ENCODE measurements at places on chromosomes 2 and 18. TPM values are rescaled to one million over a fixed set of nuclear protein-coding genes. Genes with fewer than 3 reads are reported as not detected.

Gene IL36B
- not detected for total RNA-seq

DNA sequence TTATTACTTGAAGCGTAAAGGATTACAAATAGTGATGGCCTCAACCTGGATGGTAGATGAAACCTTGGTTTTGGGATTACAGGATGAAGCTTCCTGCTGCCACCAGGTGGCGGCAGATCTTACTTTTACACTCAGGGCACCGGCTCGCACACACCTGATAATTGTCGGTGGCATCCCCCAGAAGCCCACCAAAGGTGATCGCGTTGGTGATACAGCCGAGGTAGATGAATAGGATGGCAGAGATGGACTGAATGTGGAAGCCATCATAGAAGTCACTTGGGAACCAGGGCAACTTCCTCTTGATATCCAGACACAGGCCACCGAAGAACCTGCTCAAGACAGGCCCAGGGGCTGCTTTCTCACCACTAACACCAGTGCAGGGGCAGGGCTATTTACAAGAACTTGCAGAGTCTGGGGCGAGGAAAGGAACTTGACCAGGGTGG lies 51.8 kb downstream of the MTHFD2 start:
- no peaks in the 10 kb centered on the region for H3K27me3 ChIP-seq
- H3K4me1 ChIP-seq = no peaks in the 10 kb centered on the region
- H3K4me3 ChIP-seq = no peak overlapping the region
- no peak overlapping the region for H3K27ac ChIP-seq

Gene ANKRD29
- total RNA-seq = 19.0 TPM

GRCh38 chr2:120691410-120691809 lies 44.3 kb upstream of the GLI2 start:
- H3K27ac ChIP-seq = no peak overlapping the region
- no peaks in the 10 kb centered on the region for H3K27me3 ChIP-seq
- H3K36me3 ChIP-seq = no peaks in the 10 kb centered on the region
- H3K4me3 ChIP-seq = no peak overlapping the region

- H3K4me3 ChIP-seq = no peak overlapping the region
- no peak for DNase-seq
- H3K27me3 ChIP-seq = no peaks in the 10 kb centered on the region
- no peaks in the 10 kb centered on the region for H3K36me3 ChIP-seq
Observed at GRCh38 chr2:6876309-6876708, 1.3 kb upstream of the RSAD2 start.

DNA sequence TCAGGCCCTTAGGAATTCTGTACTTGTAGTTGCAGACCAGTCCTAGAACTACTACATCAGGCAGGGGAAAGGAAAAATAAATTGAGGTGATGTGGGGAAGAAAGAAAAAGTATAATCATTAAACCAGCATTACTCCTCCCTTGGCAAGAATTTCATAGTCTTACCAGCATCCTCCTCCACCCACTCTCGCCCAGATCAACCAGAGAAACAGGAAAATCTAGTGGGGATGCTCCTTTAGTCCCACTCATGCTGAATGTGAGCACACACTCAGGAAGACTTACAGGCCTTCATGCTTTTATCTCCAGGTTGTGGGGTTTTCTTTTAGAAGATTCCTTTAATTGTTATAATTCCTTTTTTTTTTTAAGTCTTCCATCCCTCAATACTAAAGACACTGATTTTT lies 129.3 kb upstream of the CCDC150 start:
- no peaks in the 10 kb centered on the region for H3K4me1 ChIP-seq
- no peaks in the 10 kb centered on the region for H3K27me3 ChIP-seq
- DNase-seq = no peak
- no peaks in the 10 kb centered on the region for H3K36me3 ChIP-seq
- H3K4me3 ChIP-seq = no peak overlapping the region
- H3K27ac ChIP-seq = no peak overlapping the region

DNA sequence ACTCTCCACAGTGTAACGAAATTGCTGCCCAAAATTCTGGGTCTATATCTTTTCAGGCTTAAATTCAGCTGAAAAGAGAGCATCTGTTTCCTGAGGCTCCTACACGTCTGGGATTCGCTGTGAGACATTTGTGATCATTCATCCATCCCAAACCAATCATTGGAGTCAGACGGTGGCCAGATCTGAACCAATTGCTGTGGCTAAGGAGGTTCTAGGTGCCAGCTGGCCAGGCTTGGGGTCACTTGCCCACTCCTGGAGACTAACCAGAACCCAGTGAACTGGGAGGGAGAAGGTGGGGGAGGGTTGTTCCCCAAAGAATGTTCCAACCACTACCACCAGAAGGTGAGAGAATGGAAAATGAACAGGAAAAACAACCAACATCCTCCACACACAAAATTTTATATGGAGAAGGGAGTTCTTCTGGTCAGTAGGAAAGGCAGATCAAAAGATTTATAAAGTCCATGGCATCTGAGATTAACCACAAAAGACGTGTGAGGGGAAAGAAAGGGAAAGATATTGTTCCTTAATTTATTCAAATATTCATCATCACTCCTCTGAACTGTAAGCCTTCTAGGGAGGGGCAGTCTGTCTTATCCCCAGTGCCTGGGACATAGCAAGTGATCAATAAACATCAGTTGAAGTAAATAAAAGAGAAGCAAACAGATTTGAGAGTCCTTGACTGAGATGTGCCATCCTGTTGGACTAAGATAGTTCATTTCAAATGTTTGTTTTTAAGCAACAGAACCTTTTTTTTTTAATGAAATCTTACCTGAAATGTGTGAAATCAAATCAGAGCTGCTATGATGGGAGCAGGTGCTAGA lies 3.0 kb upstream of the RTKN start:
- peaks cover 2% of the 10 kb centered on the region for H3K4me1 ChIP-seq
- no peak overlapping the region for H3K4me3 ChIP-seq
- H3K36me3 ChIP-seq = no peaks in the 10 kb centered on the region
- no peaks in the 10 kb centered on the region for H3K27me3 ChIP-seq

GRCh38 chr2:121321476-121321875 lies 36.5 kb upstream of the TFCP2L1 start:
- DNase-seq = no peak
- no peaks in the 10 kb centered on the region for H3K36me3 ChIP-seq
- H3K4me1 ChIP-seq = no peaks in the 10 kb centered on the region
- H3K27me3 ChIP-seq = no peaks in the 10 kb centered on the region
- H3K4me3 ChIP-seq = no peak overlapping the region

Gene HOXD12
- total RNA-seq = not detected

DNA sequence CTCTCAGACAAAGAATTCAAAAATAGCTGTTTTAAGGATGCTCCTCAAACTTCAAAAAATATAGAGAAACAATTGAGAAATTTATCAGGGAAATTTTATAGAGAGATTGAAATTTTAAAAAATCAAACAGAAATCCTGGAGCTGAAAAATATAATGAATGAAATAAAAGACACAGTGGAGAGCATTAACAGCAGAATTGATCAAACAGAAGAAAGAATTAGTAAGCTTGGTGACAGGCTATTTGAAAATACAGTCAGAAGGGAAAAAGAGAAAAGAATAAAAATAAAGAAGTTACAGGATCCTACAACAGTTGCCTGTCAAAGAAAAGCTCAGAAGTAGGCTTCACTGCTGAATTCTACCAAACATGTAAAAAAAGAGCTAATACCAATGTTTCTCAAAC lies 293.8 kb upstream of the VWC2L start:
- no peak overlapping the region for H3K4me3 ChIP-seq
- H3K4me1 ChIP-seq = no peaks in the 10 kb centered on the region
- H3K36me3 ChIP-seq = no peaks in the 10 kb centered on the region
- H3K27ac ChIP-seq = no peak overlapping the region
- H3K27me3 ChIP-seq = no peaks in the 10 kb centered on the region

DNA sequence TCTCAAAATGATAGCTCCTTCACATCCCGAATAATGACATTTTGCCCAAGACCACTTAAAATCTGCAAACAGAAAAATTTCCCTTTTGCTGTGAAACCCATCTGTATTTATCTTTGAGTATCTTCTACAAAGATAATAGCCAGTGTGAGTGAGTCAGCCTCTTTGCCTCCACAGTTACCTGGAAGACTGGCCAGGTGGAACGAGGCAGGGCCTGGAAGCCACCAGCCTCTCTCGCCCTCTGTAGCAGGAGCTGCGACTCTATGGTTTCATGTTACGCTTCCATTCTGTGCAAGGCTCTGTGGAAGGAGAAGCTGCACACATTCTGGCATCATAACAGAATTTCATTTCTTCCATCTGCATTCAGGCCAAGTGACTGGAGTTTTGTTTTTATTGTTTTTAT lies 9.5 kb downstream of the ELP2 start:
- H3K36me3 ChIP-seq = peaks cover 2% of the 10 kb centered on the region
- no peak overlapping the region for H3K27ac ChIP-seq
- no peaks in the 10 kb centered on the region for H3K27me3 ChIP-seq
- H3K4me1 ChIP-seq = no peaks in the 10 kb centered on the region
- no peak overlapping the region for H3K4me3 ChIP-seq

Gene RIT2
- not detected for total RNA-seq

Gene STEAP3
- 12.4 TPM for total RNA-seq

DNA sequence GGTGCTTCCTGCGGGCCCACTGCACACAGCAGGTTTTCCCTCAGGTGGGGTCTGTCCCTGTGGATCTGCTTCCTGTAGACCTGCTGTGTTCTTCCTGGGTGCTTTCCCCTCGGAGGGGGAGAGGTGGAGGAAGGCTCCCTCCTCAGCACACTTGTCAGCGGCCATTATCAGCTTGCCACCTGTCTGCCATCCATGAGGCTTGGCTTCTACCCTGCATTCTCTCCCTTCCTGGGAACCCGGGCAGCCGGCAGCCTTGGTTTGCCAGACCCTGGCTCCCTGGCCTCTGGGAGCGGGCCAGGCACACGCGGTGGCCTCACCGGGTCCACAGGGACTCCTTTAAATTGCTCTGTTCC lies 58.5 kb downstream of the INPP5D start:
- no peak overlapping the region for H3K27ac ChIP-seq
- H3K4me3 ChIP-seq = no peak overlapping the region
- DNase-seq = no peak
- no peaks in the 10 kb centered on the region for H3K4me1 ChIP-seq
- no peaks in the 10 kb centered on the region for H3K36me3 ChIP-seq

GRCh38 chr2:179460181-179460929 lies 195.7 kb upstream of the SESTD1 start:
- no peaks in the 10 kb centered on the region for H3K4me1 ChIP-seq
- H3K36me3 ChIP-seq = no peaks in the 10 kb centered on the region
- H3K27ac ChIP-seq = no peak overlapping the region
- H3K4me3 ChIP-seq = no peak overlapping the region
- no peak for DNase-seq

Gene GPR155
- 5.4 TPM for total RNA-seq

Gene SERPINB10
- total RNA-seq = not detected

Gene PLB1
- 4.8 TPM for total RNA-seq

Gene ZAP70
- total RNA-seq = 2.0 TPM

DNA sequence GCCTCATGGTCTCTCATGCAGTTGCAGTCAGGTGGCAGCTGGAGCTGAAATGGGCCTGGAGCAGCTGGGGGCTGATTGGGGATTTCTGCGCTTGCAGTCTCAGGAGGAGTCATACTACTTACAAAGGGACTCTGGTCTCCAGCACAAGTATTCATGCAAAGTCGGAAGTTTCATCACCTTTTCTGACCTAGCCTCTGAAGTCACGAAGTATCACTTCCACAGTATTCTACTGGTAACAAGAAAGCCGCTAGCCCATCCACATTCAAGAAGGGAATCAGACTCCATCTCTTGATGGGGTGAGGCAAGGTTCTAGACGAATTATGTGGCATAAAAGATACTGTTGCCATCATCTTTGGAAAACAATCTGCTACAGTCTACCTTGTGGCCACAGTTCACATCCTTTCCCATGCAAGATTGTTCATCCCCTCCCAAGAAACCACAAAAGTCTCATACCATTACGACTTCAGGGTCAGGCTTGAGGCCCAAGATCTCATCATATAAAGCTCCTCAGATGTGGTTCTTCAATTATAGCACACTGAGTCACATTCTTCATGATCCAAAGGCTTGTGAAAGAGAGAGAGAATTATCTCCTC lies 95.3 kb downstream of the SMC6 start:
- no peaks in the 10 kb centered on the region for H3K36me3 ChIP-seq
- no peak overlapping the region for H3K4me3 ChIP-seq
- H3K4me1 ChIP-seq = no peaks in the 10 kb centered on the region
- H3K27ac ChIP-seq = no peak overlapping the region

- no peaks in the 10 kb centered on the region for H3K27me3 ChIP-seq
- DNase-seq = no peak
- H3K4me1 ChIP-seq = no peaks in the 10 kb centered on the region
- no peak overlapping the region for H3K27ac ChIP-seq
Observed at GRCh38 chr2:203383038-203383437, 54.8 kb downstream of the ABI2 start.

Gene RTP5
- total RNA-seq = not detected

DNA sequence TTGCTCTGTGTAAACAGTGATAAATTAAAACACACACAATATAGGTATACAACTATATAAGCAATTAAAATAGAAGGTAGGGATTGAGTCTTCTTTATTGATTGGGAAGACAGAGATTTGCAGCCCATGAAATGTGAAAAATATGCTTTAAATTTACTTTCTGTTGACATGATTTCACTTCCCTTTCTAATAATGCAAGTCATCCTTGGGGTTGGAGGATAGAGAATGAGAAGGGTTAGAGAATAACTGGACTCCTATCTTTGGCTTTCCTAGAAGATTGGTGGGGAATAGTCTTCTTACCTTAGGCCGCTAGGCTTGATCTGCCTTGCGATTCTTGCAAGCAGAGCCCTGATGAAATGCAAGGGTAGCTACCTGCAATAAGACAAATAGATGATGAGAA lies 339.8 kb downstream of the NYAP2 start:
- H3K4me3 ChIP-seq = no peak overlapping the region
- H3K27me3 ChIP-seq = no peaks in the 10 kb centered on the region
- no peak for DNase-seq
- no peak overlapping the region for H3K27ac ChIP-seq
- H3K4me1 ChIP-seq = peaks cover 11% of the 10 kb centered on the region

Gene AQP12A
- not detected for total RNA-seq

Gene ATP8B1
- 7.8 TPM for total RNA-seq

Gene KLHL14
- total RNA-seq = 0.23 TPM

Measured in ovary (tissue), 10 donors.